NCI-H1105 treated with DMSO at 0.1 percent for 48 hours (cell line): ENCODE measurements at places on chromosomes 6 and 20.

GRCh38 chr6:84779380-84779779, 15.0 kb upstream of the TBX18 start:
- DNase-seq = no peak

DNA sequence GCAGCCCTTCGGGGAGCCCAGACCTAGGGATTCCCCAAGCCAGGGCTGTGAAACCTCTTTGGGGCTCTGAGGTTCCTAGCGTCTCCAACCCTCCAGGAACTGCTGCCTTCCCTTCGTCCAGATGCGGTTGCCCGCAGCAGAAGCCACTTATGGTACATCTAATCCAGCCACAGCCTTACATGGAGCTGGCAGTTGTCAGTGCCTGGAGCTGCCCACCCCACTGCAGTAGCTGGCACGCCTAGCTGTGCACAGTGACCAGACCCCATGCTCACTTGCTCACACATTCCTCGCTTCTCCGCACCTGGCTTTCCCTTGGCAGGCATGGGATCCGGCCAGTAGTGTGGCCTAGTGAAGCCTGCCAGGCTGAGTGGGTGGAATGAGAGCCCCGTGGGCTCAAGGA, 547.6 kb downstream of the TBC1D32 start:
- DNase-seq = no peak

DNA sequence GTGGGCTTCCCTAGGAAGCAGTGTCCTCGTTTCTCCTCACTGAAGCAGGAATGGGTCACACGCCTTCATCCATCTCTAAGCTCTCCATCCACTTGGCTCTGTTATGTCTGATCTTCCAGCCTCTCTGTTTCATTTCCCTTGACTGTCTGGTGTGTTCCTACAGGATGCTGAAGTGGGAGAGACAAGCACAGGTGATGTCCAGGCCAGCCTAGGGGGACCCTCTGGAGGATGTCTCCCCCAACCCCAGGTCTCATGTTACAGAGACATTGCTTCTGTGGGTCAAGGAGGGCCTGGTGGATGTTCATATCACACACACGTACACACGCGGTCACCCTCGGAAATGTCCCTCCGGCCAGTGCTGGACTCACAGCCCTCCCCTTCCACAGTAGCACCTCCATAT, 229.9 kb downstream of the CDC5L start:
- DNase-seq = no peak

- DNase-seq = no peak
Measured at GRCh38 chr6:162721404-162721687, 6.2 kb downstream of the PRKN start.

GRCh38 chr6:42367353-42368011, 84.2 kb downstream of the TRERF1 start:
- DNase-seq = no peak

DNA sequence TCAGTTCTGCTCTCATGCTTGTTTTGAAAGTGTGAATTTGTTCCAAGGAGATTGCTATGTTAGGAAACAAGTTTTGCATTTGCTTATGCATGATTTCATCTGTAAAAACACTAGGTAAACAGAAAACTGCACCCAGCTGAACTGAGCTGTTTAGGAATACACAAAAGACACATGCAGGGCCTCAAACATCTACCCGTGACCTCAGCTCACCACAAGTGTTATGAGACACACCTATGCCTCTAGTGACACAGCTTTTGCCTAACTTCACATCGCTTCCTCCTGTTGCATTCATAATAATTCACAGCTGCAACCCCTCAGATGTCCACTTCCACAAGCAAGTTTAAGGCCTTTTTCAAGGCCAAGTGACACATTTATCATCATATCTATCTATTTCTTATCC, 98.0 kb upstream of the SLC24A3 start:
- no peak for DNase-seq

DNA sequence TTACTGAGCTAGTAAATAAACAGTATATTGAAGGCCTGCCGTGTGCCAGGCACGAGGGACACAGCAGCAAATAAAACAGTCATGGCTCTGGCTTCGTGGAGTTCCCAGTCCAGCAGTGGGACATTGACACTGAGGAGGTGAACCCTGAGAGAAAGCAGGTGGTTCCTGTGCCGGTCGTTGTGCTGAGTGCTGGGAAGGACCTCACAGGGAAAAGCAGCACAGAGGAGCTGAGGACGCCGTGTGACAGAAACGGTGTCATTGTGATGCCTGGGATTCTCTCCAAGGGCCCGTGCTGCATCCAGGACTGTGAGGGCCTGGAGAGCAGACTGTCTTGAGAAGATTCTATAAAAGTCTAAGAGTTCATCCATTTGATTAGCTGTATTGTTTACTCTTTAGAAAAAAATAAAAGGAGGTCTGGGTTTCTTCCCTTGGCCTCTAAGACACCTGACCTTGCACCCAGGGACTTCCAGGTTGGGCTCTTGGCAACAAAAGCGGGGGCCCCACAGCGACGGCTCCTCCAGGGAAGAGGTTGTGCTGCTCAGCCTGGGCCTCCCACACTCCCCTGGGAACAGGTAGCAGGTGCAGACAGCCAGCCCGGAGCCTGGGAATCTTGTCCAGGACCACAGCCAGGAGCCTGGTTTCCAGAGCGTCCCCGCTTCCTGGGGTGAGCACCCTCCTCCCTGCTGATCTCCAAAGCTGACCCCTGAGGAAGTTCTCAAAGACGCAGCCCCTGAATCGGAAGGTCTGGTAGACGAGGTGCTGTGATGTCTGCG, 251.2 kb upstream of the PMEPA1 start:
- no peak for DNase-seq

DNA sequence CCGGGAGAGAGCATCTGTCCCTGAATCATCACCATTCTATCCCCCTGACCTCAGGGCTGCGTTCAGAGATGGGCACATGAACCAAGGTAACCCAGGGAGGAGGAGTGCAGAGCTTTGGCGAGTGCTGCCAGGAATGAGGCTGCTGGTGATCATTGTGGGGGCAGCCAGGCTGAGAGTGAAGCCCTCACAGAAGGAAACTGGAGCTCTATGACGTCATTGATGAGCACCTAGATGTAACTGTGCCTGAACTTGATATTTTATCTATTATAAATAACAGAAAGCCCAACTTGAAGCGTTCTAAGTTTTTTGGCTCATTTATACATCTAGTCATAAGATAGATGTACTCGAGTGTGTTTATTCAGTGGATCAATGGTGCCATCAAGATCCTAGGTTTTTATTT, 17.3 kb upstream of the TSHZ2 start:
- DNase-seq = no peak
